Lung (tissue), 17 donors: ENCODE measurements at places on chromosomes 3 and 15. TPM values are rescaled to one million over a fixed set of nuclear protein-coding genes. Genes with fewer than 3 reads are reported as not detected.

- no peak for DNase-seq
These were observed 249.9 kb downstream of the MEX3B start for GRCh38 chr15:81795899-81796298.

DNA sequence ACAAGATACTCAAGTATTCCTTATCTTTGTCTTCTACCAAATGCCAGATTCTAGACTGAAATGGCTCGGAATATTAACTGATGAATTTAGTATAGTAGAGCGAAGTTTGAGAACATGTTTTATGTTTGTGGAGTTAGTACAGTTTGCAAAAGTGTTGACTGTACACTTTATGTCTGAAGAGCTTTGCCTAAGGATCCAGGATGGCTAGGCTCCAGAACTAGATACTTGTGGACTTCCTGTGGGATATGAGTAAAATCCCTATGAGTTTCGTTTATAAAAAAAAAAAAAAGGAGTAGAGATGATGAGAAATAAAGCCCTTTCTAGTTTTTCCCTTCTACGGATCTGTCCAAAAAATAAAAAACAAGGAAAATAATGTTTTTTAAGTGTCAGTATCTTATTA is 96.7 kb downstream of the TP63 start:
- DNase-seq: no peak

DNA sequence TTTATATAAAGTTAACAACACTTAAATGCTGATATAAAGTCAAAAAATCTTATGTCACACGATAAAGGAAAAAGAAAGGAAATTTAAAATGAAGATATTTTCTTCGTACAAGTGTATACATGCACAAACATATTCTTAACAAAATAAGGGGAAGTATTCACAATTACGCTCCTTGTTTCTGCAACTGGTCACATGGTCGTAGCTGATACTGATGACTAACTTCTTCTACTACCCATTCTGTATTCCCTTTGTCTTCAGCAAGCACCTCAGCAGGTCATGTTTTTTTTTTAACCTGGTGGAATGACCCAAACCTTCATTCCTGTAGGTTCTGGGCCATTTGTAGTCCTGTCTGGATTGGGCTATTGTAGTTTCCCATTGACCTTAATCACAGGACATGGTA is 30.0 kb upstream of the CMTM8 start:
- DNase-seq: no peak

GRCh38 chr3:51971350-51971749 is 2.5 kb downstream of the ABHD14B start:
- DNase-seq: no peak

GRCh38 chr3:20130106-20130505 is 55.9 kb downstream of the SGO1 start:
- DNase-seq: peak; percentile 63

- DNase-seq: no peak
These were observed 28.8 kb upstream of the UACA start for GRCh38 chr15:70792171-70792573.

GRCh38 chr15:59791755-59792154 is 102.6 kb upstream of the BNIP2 start:
- DNase-seq: no peak

GRCh38 chr3:44111482-44111881 is 130.2 kb upstream of the TOPAZ1 start:
- no peak for DNase-seq

DNA sequence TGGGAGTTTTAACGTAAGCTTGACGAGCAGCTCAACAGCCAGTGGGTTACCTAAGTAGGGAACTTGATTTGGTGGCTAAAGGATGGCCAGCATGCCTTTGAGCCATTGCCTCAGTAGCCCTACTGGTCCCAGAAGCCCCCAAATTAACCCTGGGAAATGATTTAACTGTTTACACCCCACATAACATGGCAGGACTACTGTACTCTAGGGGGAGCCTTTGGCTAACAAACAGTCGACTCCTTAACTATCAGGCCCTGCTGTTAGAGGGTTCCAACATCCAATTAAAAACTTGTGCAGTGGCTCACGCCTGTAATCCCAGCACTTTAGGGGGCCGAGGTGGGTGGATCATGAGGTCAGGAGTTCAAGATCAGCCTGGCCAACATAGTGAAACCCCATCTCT is 9.4 kb upstream of the SMCO1 start:
- DNase-seq: no peak

- DNase-seq: no peak
These were observed 424.6 kb downstream of the GRM7 start for GRCh38 chr3:7285505-7285904.

DNA sequence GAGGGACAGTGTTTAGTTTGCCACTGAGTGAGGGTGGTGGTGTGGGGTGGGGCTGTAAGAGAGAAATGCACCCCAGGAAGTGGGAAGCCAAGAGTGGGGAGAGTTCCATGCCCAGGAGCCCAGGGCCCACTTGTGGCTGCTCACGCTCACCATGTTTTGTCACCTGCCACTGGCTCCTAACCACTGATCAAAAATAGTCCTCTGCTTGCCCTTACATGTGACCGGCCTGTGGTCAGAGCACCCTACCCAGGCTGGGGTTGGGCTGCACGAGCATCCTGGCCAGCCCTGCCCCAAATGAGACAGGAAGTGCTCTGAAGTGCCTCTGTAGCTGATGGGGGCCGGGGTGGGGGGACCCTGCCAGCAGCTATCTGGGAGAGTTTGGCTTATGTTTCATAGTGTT is 216.3 kb downstream of the RPLP1 start:
- DNase-seq: no peak

GRCh38 chr15:65083262-65083701 is 6.7 kb downstream of the KBTBD13 start:
- DNase-seq: peak; percentile 99

ZNF502 gene
- 2.0 TPM for polyA plus RNA-seq

PODXL2 gene
- polyA plus RNA-seq: 4.6 TPM

GABRR3 gene
- not detected for polyA plus RNA-seq

FAM107A gene
- polyA plus RNA-seq: 48.1 TPM

CLDN11 gene
- polyA plus RNA-seq: 3.7 TPM

FBXO22 gene
- polyA plus RNA-seq: 16.5 TPM
